ENCODE measurements at places on chromosomes 16 and 17. TPM values are rescaled to one million over a fixed set of nuclear protein-coding genes. Genes with fewer than 3 reads are reported as not detected.

CHST4 gene
- total RNA-seq, result not detected

ABI3 gene
- 35.2 TPM for total RNA-seq

EPX gene
- total RNA-seq, result not detected

ZNF598 gene
- 60.5 TPM for total RNA-seq

WFDC1 gene
- not detected for total RNA-seq

BAIAP3 gene
- total RNA-seq, result 0.88 TPM

OTOP2 gene
- not detected for total RNA-seq

ACE gene
- total RNA-seq, result 207 TPM

Measured in endothelial cell of umbilical vein (primary cell).